Stimulated activated CD8-positive, alpha-beta memory T cell treated with anti-CD3 and anti-CD28 coated beads, Interleukin-7, amount 100 ng/mL, for 1 hour (primary cell): ENCODE measurements at places on chromosomes 6 and 20.
A peak's percentile ranks its signal among the peaks of the same experiment; 100 is the strongest.

GRCh38 chr20:50467718-50468356 lies 42.3 kb upstream of the PTPN1 start:
- DNase-seq = no peak

DNA sequence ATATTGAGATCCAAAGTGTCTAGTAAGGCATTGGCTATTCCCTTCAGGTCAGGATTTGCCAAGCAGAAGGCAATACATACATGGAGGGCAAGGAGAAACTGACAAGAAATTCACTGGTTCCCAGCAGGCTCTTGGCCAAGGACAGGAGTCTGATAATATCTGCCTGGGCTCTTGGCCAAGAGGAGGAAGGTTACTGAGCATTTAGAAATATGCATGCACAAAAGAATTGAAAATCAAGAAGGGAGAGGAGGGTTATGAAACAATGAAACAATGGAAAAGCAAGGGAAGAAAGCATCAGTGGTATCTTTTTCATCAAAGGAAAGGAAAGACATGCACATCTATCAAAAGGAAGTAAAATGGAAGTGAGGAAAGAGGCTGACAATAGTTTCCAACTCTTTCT lies 42.4 kb downstream of the ARHGAP18 start:
- no peak for DNase-seq

- DNase-seq = no peak
Measured at GRCh38 chr6:140043357-140043756, 668.9 kb upstream of the CITED2 start.

- DNase-seq = no peak
Measured at GRCh38 chr6:117829594-117830319, 77.3 kb upstream of the SLC35F1 start.

DNA sequence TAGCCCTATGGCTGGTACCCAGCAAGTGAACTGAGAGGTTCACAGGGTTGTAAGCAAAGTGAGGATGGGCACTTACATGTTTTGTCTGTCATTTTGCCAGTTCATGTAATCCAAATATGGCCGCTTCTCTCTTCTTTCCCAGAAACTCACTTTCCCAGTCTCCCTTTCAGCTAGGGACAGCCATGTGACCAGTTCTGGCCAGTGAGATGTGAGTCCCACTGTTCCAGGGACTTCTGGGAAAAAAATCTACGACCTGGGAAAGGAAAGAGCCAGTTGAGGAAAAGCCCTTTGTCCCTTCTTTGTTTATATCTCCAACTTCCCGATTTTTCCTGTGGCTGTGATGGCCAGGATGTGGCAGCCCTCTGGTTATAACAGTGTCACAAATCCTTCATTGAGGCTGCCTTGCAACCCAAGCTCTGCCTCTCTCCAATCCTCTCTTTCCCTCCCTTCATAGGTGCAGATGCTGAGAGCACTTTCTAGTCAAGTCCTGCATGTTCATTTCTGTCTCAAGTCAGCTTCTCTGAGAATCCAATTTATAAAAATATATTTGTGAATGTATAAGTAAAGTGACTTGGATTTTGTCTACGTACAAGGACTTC lies 148.6 kb upstream of the ZFP64 start:
- DNase-seq = no peak

- no peak for DNase-seq
Measured at GRCh38 chr6:145749632-145750031, 14.3 kb upstream of the EPM2A start.

DNA sequence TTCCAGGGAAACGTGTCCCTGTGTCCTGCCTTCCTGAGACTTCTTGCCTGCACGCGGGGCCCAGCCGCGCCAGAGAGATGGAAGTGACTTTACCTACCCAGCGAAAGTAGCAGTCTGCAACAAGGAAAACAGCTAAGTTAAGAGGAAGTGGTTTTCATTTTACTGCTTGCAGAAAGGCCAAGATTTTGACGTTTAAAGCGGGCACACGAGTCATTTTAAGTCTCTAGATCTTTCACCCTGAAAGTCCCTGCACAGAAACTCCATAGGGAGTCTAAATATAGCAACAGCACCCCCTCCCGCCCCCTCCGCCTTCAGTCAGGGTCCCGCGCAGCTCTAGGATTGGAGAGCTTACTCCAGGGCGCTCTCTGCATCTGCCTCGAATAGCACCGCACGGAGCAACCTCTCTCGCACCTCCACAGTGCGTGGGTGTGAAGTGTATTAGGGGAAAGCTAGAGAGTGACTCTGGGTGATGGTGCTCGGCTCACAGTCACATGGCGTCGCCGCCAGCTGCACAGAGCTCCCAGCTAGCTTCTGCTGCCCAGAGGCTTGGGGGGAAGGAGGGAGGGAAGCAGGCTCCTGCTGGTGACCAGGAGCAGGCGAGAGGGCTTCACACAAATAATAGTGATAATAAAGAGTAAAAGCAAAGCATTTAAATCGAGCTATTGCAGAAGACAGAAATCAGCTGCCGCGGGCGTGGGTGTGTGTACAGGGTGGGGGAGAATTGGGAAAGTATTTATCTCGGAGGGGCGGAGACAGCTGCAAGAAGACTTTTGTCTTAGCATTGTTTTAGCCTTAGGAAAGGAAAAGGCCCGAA lies 1.8 kb upstream of the KCNQ5 start:
- DNase-seq = peak; percentile 38

- no peak for DNase-seq
Measured at GRCh38 chr6:159053781-159054398, 9.1 kb upstream of the TAGAP start.

GRCh38 chr20:9966966-9967365 lies 67.8 kb upstream of the ANKEF1 start:
- DNase-seq = no peak

DNA sequence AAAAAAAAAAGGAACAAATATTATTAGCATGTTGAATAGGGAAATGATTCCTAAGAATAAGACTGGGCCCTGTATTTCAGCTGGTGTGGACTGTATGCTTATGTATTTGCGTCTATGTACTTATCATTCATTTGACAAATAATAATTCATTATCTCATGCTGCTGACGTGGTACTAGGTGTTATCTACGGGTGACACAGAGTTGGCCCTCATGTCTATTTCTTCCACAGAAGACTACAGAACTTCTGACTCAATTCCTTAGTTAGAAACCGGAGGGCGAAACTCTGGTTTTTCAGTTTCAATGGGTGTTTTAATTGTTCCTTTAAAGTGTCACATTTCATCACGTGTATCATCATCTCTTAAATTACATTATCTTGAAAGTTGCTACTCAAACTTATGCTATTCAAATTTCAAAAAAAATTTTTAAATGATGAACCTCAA lies 305.9 kb downstream of the CLIC5 start:
- no peak for DNase-seq

DNA sequence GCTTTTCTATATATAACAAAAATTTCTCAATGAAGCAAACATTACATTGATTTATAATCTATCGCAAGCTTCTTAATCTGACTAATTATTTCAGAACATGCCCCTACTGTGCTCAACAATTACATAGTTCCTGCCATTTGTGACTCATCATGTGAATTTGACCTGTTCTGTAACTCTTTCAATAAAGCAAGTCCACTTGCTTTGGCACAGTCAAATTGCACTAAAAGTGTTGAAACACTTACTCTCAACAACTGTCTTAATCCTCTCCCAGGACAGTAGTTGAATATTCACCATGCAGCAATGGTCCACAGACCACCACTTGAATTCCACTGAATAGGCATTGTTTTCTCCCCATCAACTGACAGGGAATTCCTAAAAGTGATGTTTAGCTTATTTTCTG lies 67.7 kb upstream of the SPTLC3 start:
- no peak for DNase-seq

DNA sequence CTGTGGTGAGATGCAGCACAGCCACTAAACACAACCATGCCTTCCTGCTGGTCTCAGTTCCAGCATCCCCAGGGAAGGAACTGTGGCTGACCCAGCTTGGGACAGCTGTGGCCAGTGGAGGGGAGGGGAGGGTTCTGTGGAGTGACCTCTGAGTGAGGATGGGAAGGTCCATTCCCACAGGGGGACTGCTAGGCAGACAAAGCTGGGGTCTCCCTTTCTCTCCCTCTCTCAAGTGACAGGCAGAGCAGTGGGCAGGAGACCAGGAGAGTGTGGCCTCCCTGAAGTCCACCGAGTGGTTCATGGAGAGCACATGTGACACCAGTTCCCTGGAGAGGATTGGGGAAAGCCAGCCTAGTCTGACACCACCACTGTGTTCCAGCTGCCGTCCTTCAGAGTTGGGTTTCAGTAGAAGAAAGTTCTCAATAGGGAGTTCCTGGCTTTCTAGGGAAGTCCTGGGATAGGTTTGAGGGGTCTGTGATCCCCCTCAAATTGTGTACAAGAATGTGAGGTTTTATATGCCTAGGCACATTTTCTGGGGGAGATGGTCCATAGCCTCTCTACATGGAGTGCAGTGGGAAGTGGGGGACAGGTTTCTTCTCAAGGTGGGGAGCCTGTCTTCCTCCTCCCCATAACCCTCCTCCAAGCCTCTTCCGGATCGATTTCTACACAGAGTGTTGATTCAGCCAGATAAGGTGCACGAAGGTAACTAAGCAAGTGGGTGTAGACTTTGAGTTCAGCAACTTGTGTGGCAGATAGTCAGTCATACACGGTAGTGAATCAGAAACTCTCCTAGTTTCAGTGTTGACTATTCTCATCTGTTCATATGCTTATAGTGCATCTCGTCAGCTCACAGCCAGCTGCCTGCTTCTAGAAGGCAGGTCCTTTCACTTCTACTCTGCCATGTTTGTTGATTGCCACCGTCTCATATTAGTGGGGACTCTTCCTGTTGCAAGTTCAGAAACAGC lies 18.9 kb downstream of the MANBAL start:
- no peak for DNase-seq

- no peak for DNase-seq
Measured at GRCh38 chr6:22448291-22448711, 121.1 kb upstream of the HDGFL1 start.

GRCh38 chr6:16758163-16758975 lies 2.9 kb downstream of the ATXN1 start:
- DNase-seq = no peak

DNA sequence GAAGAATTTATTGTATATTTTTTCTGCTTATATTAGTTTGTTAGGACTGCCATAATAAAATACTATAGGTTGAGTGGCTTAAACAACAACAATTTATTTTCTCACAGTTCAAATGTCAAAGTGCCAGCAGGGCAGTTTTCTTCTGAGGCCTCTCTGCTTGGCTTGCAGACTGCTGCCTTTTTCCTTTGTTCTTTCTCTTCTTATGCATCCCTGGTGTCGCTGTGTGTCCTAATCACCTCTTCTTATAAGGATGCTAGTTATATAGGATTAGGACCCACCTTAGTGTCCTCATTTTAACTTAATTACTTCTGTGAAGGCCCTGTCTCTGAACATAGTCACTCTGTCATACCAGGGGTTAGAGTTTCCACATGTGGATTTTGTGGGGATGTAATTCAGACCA lies 354.4 kb downstream of the NKAIN2 start:
- DNase-seq = no peak

DNA sequence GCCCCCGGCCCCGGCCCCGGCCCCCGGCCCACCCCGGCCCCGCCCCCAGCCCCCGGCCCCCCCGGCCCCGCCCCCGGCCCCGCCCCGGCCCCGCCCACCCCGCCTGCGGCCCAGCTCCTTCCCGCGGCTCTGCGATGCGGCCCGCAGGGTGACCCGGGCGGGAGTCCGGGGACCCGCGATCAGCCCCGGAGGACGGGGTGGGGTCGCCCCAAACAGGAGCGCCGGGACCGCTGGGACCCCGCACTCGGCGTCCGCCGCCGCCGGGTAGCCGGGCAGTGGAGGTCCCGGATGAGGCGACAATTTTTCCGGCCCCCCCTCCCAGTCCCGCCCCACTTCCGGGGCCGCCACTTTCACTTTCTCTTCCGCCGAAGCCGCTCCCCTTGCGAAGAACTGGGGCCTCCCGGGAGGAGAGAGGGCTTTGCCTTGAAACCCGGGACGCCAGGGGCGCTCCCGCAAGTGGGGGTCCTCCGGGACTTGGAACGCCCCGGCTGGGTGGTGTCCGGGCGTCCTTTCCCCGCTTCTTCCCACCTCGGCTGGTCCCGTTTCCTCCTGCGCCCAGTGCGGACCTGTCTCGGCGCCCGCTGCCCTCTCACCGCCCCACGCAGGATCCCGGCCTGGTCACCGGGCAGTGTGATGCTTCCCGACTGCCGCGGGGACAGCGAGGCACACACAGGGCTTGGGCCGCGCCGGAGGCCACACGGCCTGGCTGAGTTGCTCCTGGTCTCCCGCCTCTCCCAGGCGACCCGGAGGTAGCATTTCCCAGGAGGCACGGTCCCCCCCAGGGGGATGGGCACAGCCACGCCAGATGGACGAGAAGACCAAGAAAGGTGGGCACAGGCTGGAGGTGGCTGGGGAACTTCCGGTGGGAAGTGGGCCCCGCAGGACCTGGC lies at the start of gene RBCK1:
Gene RBCK1 (plus strand): TSS at position 347 of the 890 bp plus-strand sequence. CDS start 459 bp downstream, at position 806.
- DNase-seq = peak; percentile 81

DNA sequence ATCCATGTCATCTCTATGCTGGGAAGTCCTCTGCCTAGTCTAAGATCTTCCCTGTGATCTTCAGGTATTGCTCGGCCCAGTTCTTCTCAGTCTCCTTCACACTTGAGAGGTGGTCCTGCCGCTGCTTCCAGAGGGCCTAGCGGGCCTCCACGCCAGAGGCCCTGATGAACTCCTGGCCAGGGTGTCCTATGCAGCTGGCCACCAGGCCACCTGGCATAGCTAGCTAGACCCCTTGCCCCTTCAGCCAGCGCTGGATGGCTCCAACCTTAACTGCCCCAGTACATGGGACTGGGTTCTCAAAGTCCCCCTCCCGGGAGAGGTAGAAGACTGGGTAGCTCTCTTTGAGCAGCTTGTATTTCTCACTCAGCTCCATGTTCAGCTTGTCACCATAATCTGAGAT lies 81.1 kb downstream of the ZFP64 start:
- DNase-seq = no peak

- DNase-seq = no peak
Measured at GRCh38 chr6:24251339-24251738, 106.5 kb downstream of the DCDC2 start.

- DNase-seq = no peak
Measured at GRCh38 chr6:149164199-149164750, 153.2 kb upstream of the TAB2 start.

DNA sequence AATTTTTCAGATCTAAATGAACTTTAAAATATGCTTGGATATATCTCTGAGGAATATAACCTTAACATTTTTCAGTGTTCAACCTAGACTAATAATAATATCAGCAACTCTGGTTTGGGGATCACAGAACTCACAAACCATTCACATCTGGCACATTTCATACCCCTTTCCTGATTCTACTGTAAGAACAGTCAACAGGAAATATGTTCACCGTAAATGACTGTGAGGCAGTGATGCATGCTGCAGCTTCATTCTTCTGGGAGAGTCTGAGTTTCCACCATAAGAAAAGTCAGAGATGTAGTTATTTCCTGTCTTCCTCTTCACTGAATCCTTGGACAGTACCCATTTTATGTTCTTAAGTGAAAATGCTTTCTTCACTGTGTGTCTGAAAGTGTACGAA lies 134.2 kb upstream of the IFNGR1 start:
- DNase-seq = no peak

GRCh38 chr6:140636908-140637402 lies 1262.5 kb upstream of the CITED2 start:
- DNase-seq = no peak
